ENCODE measurements at places on chromosomes 5 and 9.

DNA sequence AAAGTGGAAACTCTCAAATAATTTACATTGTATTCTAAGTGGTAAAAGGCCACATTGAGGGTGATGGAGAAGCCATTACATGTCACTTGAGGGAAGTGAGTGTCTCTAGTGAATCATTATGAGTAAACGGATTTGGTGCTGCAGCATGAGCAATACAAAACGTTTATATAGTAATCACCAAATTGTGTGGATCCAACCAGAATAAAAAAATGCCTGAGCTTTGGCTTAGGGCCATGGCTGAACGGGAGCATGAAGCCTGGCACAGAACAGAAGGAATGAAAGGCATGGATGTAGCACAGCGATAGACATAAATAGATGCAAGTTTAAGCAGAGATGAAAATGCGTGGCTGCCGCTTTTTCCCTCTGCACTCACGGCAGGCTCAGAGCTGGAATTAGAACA, 58.3 kb downstream of the PTTG1 start:
- no peak for DNase-seq

DNA sequence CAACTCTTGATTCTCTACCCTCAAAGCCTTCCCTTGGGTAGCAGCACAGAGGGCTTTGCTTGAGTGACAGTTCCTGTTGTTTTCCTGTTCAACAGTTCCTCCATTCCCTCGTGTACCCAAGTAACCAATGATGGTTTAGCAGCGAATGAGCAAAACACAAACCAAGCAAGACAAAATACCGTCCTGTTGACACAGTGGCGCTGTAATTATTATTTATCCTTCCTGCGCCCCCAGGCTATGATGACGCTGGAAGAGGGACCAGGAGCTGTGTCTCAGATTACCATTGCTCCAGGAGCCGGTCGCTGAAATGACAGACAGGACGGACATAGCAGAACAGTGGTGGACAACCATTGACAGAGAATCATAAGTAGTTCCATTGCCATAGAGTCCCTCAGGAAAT, 154.8 kb downstream of the GADD45G start:
- no peak for DNase-seq

DNA sequence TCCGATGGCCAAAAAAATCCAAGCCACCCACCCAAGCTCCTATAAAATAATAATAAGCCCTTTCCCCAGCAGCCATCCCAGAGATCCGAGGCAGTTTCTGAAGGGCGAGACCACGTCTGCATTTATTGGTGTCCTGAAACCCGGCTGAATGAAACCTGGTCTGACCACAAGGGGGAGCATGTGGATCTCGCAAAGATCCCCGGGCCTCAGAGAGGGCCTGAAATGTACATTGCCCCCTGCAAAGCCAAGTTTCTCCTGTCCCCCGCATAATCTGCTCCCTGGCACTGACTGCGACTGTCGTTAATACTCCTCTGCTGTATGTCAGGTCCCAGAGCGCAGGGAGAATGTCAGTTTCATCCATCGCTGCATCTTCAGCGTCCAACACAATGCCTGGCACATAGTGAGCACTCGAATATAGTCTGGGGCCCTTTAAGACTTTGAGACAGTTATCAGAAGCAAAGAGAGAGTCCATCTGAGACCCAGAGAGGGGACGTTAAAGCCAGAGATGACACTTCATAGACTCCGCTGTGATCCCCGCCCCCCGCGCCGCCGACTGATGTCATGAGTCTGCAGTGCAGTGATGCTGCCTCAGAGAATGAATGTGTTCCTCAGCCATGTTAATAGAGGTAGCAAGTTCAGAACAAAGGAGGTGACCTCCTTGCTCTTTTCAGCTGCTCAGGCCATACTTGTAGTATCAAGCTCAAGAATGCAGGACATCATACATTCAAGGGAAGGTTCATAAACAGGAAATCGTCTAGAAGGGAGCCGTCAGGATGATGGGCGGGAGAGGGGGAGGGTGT, 74.5 kb upstream of the BARHL1 start:
- DNase-seq, result peak; percentile 73

GRCh38 chr5:2714026-2714425, 37.5 kb downstream of the IRX2 start:
- no peak for DNase-seq

GRCh38 chr5:35393901-35394300, 163.6 kb upstream of the PRLR start:
- DNase-seq, result no peak

DNA sequence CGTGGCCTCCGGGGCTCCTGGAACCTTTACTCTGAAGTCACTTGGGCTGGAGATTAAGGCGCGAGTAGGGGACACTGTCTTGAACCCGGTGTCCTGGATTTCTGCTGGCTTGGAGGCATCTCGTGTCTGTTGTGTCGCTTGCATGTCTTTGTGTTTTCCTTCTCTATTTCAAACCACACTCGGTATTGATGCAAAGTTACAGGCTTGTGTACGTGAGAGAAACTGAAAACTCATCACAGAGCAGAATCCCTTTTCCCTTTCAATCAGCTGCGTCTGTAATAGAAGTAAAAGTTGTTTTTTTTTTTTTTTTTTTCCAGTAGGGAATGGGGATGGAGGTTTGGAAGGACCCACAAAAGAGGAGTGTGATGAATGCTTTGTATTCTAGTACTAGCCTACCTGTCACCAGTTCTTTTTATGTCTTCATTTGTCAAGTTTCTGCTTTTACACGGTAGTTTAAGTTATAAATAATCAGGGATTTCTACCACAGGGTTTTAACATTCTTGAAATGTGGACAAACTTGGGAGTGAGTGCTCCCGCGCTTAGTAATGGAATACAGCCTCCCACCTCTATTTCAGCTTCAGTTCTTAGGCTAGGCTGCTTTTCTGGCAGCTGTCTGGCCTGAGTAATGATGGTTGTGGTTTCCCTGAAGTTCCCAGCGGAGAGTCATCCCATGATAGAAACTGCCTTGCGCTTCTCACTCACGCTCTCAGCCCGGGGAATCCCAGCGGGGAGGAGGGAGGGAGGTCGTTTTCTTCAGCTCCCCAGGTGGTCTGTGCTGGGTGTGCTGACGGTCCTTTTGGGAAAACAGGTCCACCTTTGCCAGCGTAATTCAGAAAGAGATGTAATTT, 763 bp downstream of the TJP2 start:
- DNase-seq, result no peak

- no peak for DNase-seq
Observed at GRCh38 chr9:93592008-93592642, 15.7 kb downstream of the PHF2 start.

GRCh38 chr9:89606049-89606623, 1.3 kb downstream of the GADD45G start:
- no peak for DNase-seq

DNA sequence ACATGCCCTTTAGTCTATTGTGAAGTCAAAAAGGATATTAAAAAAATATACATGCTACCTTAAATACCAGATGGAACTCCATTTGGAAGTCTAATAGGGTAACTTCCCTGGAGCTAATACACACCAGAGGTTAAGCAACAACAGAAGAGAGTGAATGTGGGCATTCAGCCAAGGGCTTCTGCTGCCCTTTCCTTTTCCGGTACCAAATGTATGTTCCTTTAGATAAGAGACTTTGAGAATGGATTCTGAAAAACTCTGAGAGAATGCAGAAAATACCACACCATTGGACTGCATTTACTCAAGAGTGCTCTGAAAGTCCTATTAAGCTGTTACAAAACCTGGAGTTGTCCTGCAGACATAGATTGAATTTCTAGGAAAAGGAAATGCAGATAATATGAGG, 23.8 kb upstream of the TRPM3 start:
- no peak for DNase-seq

GRCh38 chr5:124685404-124685930, 61.0 kb downstream of the ZNF608 start:
- DNase-seq, result no peak

DNA sequence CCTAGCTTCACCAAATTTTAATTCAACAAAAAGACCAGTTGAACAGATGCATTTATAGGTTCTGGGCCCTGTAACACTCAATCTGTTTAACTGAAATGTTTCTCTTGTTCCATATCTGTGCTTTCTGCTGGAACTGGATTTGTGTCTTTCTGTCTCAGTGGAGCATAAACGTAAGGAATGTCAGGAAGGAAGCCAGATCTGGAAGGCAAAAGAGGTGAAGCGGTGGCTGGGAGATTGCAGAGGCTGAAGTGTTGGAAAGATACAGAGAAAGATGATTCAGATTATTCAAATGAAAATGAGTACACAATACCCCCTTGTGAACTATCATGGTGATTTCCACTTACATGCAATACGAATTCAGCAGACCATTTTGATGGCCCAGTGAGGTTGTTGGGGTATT, 406.8 kb downstream of the BRINP1 start:
- DNase-seq, result no peak

- DNase-seq, result no peak
Observed at GRCh38 chr5:43691893-43692292, 88.9 kb downstream of the NNT start.

DNA sequence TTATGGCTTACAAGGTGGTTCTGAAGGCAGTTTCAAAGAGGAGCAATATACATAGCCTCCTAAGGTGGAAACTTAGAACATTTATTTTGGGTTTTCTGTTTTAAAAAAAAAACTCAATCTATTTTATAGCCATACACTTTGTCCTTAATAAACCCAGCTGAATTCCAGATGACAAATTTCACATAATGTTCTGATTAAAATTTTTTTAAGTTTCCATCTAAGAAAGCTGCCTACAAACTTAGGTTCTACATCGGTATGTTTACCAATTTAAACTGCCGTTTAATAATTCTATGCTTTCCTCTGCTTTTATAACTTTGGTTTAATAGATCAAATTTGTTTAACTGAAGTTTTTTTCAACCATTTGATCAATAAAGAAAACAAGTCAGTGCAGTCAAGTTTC, 12.5 kb downstream of the NR3C1 start:
- DNase-seq, result no peak

- DNase-seq, result no peak
Observed at GRCh38 chr5:174947548-174947947, 223.2 kb downstream of the MSX2 start.

GRCh38 chr9:74846766-74847165, 41.0 kb downstream of the TRPM6 start:
- DNase-seq, result no peak

DNA sequence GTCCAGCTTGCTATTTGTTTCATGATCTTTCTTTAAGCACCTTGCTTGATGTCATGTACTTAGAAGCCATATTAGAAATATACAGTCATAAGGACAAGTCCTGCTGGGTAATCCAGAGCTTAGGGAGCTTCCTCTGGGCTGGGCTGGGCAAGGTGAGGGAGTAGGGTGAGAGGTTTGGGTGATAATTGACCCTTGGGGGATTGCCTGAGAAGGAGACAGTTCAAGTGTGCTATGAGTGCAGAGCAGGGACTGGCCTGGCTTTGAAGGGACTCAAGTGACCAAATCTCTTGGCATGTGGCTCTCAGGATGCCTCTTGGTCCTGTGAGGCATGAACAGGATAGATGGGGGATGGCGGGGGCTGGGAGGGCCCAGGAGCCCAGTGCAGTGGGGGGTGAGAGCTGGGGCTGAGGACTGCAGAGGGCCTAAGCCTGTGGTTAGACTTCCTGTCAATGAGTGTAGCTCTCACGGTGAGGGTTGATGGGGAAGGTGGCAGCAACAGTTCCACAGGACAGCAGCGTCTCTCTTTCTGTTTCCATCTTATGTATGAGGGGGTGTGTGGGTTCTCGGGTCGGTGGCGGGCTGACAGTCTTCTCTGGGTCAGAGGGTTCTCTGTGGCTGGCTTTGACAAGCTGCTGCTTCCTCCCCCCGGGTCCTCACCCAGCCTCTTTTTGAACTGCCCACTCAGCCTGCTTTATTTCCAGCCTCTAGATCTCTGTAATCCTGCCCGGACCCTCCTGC, 53.5 kb downstream of the RGS3 start:
- DNase-seq, result peak; percentile 73

- no peak for DNase-seq
Observed at GRCh38 chr5:172999372-172999973, 15.9 kb downstream of the ATP6V0E1 start.

DNA sequence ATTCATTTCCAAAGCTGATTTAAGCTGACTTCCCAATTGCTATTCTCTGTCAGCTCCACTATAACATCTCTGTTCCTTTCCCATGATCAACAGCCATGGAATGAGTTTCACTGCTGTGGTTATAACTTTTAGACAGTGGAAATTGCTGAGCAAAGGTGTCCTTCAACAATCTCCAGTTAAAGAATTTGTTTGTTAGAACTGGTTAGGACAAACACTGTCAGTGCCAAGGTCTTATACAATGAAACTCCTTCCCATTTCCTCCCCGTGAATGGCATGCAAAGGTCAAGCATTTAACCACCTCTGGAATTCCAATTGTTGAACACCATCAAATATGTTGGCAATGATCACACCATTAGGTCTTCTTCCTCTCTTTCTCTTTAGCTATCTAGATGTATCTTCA, 45.7 kb upstream of the GHR start:
- no peak for DNase-seq

- DNase-seq, result no peak
Observed at GRCh38 chr9:97243606-97244005, 63.9 kb upstream of the CCDC180 start.

DNA sequence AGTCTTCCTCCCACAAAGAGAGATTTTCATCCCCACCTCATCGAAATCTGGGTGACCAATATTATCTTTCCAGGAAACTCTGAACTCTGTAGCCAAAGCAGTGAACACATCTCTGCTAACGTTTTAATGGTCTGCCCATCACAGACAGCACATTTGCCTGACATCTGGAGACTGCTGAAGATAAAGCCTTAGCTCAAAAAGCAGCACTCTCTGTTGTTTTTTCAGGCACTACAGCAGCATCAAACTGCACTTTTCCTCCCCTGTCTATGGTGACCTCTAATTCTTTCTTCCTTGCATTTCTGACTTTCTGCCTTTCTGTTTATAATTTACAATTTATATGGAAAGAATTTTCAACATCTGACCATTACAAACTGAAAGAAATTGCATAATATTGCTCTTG, 66.8 kb downstream of the RAB3C start:
- no peak for DNase-seq

GRCh38 chr5:38445374-38446028, 110.9 kb downstream of the LIFR start:
- DNase-seq, result no peak

DNA sequence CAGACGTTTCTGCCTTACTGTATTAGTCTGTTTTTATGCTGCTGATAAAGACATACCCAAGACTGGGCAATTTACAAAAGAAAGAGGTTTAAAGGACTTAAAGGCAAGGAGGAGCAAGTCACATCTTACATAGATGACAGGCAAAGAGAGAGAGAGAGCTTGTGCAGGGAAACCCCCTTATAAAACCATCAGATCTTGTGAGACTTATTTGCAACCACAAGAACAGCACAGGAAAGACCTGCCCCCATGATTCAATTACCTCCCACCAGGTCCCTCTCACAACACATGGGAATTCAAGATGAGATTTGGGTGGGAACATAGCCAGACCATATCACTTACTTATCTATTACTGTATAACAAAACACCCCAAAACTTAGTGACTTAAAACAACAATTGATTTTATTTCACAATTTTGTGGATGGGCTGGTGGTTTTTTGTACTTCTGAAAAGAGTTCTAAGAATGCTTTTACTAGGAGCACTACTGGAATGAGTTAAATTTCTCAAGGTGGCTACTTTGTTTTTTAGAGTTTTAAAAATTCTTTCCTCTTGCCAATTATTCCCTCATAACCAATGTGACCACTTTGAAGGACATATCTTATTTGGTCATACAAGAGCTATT, 10.3 kb downstream of the RUSC2 start:
- no peak for DNase-seq
